Neural progenitor cell (in vitro differentiated cells): ENCODE measurements at places on chromosomes 3 and 15.

DNA sequence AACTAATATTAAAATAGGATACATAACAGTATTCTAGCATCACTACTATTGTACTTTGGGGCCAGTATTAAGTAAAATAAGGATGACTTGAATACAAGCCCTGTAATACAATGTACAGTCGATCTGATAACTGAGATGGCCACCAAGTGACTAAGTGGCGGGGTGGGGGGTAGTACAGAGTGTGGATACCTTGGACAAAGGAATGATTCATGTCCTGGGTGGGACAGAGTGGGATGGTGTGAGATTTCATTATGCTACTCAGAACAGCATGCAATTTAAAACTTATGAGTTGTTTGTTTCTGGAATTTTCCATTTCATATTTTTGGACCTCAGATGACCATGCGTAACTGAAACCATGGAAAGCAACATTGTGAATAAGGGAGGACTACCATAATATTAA lies 46.0 kb downstream of the SLC7A14 start:
- no peak for DNase-seq

- DNase-seq, result no peak
These were observed 87.8 kb downstream of the RYR3 start for GRCh38 chr15:33398555-33398954.

DNA sequence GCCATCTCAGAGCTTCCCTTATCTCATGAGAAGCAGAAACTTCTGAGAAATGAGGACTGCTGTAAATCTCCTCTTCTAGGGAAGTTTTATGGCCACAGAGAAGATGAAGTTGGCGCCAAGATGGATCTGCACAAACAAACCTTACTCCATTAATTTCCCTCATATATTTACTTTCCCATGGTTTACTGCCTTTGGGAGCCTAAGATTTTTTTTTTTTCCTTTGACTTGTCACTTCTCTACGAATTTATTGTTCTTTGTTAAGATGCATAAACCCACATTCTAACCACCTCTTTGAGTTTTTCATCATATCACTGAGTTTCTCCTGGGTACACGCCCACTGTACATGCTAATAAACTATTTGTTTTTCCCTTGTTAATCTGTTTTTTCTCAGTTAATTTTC lies 21.5 kb upstream of the NPTN start:
- DNase-seq, result no peak

DNA sequence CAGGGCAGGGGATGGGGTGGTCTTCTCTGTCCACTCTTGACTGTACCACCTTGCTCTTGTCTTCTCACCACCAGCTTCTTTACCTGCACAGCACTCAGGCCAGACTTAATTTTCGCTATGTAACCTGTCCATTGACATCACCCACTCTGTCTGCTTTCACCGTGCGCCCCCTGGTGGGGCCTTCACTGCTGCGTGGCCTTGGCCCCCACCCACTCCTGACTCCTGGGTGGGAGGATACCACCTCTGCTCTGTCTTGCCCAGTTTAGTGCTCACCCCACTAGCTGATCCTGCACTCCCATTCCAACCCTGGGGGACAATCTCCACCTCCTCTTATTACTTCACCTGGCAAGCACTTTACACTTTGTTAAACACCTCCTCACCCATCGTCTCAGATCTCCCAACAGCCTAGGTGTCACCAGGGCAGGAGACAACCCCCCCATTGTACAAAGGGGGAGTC lies 17.7 kb downstream of the PTH1R start:
- DNase-seq, result peak; percentile 69

- no peak for DNase-seq
These were observed 28.3 kb downstream of the ST8SIA2 start for GRCh38 chr15:92421976-92422375.

- no peak for DNase-seq
These were observed 2.4 kb downstream of the EHD4 start for GRCh38 chr15:41969851-41970431.

- no peak for DNase-seq
These were observed 99.8 kb upstream of the CHMP2B start for GRCh38 chr3:87127281-87127680.

DNA sequence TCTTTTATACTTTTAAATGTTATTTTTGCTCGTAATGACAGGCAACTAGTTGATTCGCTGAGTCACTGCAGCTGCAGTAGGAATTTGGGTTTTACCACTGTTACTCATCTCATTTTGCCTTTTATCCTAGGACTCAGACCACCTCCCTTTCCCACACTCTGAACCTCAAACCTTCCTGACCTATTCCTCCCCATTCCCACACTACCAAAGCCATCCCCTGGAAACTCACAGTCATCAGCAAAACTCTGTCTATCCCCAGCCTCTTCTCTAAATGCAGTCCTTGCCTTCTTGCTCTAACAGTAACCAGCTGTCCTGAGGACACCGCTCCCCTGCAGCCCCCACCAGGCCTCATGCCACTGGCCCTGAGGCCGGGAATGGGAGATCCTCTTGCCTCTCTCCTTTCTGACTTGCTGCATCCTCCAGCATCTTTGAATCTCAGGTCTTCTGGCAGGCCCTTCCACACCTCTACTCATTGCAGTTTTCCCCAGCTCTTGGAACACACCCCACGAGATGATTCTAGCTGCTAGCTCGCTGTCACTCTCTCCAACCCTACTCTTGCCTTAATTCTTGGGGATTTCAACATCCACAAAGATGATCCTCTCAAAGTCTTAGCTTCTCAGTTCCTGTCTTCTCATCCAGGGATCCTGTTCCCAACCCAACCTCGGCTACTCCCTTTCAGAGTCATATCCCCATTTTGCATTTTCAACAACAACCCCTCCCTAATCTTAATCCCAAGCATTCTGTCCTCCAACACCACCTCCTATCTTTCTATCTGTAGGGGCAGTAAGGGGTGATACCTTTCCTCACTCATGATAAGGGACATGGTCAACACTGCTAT lies 55.9 kb upstream of the C3orf80 start:
- DNase-seq, result no peak

GRCh38 chr3:150515210-150515609 lies 31.1 kb downstream of the SERP1 start:
- DNase-seq, result no peak

DNA sequence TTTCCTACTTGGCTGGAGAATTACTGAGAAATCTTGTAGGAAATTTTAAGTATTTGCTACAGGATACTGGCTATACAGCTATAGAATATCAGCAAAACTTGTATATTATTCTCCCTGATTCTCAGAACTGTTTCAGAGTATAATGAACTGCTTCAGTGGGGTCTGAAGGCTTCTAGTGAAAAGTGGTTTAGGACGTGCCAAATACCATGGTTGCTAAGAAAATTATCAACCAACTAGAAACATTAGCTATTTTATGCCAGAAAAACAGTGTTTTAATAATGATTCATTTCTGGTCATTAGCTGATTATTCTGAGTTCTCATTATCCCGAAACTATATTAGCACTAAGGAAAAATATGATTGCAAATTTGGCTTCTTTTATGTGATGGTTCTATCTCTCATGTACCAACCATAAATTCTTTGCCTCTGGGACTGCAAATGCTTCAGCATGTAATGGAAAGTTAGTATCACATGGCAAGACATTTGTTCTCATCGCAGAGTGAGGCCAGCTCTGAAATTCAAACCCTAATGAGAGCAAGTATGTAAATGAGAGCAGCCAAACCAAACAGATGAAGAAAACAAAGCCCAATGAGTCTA lies 11.0 kb upstream of the TSC22D2 start:
- DNase-seq, result no peak

- no peak for DNase-seq
These were observed 52.8 kb downstream of the ANXA2 start for GRCh38 chr15:60344987-60345386.

DNA sequence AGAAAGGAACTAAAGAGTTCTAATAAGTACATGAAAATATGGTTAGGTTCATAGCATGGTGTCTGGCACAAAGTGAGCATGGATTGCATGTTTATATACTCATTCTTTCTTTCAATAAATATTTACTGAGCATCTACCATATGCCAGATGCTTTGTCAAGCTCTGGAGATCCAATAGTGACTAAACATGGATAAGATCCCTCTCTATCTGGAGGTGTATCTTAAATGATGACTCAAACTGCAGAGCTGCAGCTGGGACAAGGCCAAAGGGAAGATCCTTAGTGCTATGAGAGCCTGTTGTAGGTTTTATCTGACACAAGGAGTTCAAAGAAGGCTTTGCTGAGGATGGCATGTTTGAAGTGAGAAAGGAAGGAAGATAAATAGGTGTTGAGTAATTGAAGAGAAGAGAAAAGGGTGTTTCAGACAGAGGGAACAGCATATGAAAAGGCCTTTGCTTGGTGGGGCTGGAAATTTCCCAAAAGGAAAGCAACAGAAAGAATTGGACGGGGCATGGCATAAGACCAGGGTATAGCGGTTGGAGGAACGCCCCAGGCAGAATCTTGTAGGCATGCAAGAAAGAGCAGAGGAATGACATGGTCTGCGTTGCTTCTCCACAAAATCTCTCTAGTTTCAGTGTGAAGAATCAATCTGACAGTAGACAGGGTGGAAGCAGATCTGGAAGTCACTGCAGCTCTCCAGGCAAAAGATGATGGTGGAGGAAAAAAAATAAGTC lies 239.9 kb upstream of the LRTM1 start:
- DNase-seq, result no peak

- no peak for DNase-seq
These were observed 241.2 kb downstream of the PDZRN3 start for GRCh38 chr3:73383470-73384049.

- no peak for DNase-seq
These were observed 37.2 kb downstream of the HMG20A start for GRCh38 chr15:77457905-77458265.

DNA sequence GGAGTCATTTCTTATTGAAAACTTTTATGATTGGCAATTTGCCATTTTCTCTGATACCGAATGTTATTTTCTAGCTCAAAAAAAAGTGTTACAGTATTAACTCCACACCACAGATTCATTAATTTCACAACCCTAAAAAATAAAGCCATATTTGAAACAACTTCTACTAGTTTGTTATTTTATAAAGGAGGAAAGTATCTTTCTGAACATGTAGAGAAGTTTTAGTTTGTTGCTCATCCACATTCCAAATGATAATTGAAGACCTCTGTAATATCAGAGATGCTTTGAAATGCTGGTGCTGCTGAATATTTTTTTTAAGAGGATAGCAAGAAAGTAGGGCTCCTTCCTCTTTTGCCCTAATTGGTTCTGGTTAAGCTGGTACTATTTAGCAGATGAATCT lies 1.9 kb downstream of the VGLL3 start:
- no peak for DNase-seq

- DNase-seq, result no peak
These were observed 2.3 kb upstream of the HMCES start for GRCh38 chr3:129276385-129276784.

- DNase-seq, result peak; percentile 78
These were observed 1.1 kb upstream of the PPARG start for GRCh38 chr3:12287727-12288181.

DNA sequence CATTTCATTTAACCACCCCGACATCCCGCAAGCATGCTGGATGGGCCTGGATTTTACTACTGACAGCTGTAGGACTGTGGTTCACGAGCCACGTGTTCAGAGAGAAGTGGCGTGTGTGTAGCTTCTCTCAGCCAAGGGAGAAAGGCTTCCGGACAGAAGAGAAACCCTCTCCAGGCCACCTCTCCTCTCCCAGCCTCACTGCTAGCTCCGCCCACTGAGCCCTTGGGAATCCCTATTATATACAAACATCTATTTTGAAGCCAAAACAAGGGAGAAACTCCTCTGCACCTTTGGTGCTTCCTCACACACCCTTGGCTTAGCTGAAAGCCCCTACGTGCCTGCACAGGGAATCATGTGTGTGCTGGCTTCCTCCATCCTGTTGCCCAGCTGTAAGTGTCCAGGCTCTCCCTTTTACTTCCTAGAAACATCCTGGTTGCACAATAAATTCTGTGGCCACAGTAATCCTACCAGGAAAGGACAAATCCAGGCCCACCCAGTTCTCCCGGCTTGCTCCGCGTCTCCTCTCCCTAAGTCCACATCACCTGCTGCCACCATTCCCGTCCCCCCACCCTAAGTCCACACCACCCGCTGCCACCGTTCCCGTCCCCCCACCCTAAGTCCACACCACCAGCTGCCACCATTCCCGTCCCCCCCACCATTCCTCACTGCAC lies 30.5 kb downstream of the PCSK6 start:
- no peak for DNase-seq

DNA sequence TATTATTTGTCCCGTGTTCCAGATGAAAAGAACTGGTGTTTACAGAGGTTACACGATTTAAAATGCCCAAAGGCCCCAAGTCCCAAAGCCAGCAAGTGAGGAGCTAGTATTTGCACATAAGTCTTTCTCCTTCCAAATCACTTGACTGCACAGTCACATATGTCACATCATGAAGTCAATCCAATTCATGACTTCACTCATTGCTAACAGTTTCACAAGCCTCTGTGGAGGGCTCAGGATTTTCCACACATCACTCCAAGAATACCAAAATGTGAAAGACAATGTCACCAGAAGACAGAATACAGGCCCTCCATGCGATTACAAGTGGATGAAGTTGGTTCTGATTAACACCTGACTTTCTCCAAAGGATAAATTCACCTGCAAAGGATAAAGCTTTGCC lies 283.1 kb upstream of the UBE2E2 start:
- DNase-seq, result no peak

GRCh38 chr3:158804441-158804840 lies 2.6 kb downstream of the MFSD1 start:
- DNase-seq, result no peak

DNA sequence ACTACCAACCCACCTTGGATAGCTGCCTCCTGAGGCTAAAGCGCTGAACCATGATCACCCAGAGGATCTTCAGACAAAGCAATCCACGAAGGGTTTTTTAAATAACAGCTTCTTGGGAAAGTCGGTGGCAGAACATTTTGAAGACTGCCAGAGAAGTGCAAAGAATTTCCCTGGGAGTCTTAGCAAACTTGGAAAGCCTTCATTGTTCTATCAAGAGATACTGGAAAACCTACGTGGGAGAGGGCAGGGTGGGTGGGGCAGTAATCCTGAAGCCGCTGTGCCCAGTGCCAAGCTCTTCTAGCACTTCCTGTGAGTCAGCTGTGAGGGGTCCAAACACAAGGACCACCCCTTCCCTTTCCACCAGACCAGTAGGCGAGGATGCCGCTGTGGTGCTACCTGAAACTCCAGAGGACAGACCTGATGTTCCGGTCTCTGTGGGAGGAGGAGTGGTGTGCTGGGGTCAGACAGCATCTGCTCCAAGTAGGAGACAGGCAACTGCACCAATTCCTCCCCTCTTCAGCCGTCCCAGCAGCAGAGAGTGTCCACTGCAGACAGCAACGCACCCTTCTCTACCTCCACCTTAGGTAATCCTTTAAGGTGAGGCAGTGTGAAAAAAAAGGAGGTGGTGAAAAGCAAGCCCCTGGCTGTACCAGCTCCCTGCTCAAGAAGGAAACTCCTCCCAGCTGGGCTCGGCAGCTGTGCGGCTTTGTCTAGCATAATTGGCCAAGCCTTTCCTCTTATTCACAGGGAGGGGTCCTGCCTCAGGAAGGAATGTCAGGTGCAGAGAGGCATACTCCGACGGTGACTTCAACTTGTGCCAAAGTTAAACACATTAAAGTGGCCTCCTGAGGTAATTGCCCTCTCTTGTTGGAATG lies 99.0 kb downstream of the TMCC1 start:
- DNase-seq, result peak; percentile 87

- DNase-seq, result no peak
These were observed 225.4 kb upstream of the SOX2 start for GRCh38 chr3:181486141-181486885.
